ENCODE measurements at places on chromosomes 3 and 15. TPM values are rescaled to one million over a fixed set of nuclear protein-coding genes. Genes with fewer than 3 reads are reported as not detected.

DNA sequence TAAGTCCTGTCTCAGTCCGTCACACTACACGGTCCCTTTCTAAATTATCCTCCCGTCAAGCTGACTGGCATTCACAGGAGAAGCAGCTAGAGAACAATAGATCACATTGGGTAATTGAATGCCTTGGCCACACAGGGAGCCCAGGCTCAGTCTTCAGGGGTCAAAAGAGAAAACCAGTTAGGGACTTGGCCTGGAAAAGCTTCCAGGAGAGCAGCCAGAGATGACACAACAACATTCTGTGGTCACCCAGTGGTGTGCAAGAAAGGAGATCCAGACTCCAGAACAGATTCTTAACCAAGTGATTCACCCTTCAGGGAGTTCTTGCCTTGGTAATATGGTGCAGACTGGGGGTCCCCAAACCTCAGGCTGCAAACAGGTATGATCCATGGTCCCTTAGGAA lies 15.9 kb downstream of the ARHGAP31 start:
- DNase-seq: peak; percentile 97

GRCh38 chr15:65525622-65526021 lies 4.6 kb upstream of the HACD3 start:
- DNase-seq: no peak

DNA sequence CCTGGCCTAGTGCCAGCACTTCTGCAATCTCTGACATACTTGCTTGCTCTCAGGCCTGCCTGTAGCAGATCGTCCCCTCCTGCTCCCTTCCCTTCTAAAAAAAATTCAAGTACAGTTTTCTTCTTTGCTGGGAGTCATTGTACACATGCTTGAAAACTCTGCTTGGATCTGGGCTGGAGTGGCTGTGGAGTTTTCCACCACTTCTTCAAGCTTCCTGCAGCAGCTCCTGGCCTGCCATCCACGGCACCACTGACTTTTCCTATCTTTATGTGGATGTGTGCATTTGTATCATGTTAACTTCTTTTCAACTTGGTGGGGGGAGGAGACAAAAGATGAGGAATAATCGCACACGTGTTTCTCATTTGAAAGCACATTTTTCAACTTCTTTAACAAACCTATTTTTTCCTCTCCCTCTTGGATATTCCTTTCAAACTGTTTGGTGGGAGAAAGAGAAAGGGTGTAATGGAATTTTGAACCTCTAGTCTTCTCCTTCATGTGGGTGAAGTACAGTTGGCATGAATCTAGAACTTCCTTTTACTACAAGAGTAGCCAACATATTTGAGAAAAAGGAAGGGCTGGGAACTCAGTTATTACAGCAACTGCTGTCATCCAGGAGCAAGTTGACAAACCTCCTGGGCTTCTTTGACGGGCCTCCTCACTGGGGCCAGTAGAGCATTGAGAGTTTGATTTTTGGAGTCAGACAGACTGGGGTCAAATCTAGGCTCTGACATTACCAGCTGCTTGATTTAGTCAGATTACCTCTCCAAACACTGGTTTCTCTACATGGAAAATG lies 61.2 kb upstream of the LRTM1 start:
- DNase-seq: peak; percentile 90

- peak; percentile 10 for DNase-seq
Measured at GRCh38 chr3:45311953-45312801, 76.2 kb upstream of the LARS2 start.

The ADAMTS17 gene
- total RNA-seq: 0.28 TPM
